ENCODE measurements at places on chromosomes 6 and 20.

- no peak for DNase-seq
Measured at GRCh38 chr20:9453201-9453600, 61.2 kb upstream of the LAMP5 start.

GRCh38 chr6:75483136-75483952 lies 10.3 kb downstream of the FILIP1 start:
- no peak for DNase-seq

GRCh38 chr20:23129266-23129665 lies 43.1 kb upstream of the CD93 start:
- no peak for DNase-seq

DNA sequence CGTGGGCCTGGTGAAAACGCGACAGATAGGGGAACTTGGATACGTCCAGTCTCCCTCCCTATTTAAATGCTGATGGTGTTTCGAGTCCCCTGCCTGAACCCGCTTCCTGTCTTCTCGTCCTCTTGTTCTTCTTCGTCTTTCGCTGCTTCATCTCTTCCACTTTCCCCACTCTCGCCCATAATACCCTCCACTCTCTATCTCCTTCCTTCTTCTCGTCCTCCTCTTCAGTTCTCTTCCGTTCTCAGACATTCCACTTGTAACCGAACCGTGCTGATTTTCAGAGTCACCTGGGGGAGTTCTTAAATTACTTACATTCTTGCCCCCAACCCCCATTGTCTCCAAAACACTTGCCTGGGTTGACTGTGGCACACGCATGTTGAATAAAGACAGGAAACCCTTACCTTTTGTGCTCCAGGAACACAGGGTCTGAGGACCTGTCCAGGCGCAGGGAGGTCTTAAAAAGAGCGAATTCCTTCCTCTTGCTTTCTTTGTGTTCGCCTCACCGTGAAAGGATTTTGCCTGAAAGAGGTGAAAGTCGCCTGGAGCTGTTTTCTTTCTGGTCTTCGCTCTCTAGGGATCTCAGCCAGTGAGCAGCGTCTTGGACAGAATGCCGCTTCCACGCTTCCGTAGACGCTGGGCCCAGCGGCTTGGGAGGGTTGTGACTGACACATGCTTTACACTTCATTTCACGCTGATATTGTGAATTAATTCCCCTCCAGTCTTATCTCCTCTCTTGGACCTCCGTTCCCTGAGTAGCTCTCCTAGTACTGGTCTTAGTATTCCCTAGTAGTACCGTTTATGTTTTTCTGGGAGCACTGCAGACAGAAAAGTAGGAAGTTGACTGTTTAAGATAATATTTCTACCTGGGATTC lies 184.0 kb downstream of the GPX5 start:
- no peak for DNase-seq

DNA sequence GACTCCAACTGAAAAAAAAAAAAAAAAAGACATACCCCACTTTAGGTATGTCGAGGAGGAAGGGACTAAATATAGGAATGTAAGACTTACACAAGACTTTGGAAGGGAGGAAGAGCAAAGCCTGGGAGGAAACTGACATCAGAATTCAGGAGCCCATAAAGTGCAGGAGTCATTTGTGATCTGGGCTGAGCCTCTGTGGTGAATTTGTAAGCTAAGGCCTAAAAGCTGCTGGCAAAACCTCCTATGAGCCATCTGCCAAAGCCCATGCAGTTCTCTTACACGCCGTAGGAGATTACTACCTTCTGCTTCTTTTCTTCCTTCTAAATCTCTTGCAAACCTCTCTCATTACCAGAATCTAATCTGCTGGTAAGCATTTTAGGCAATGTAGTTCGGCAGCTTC lies 52.0 kb upstream of the THEMIS start:
- DNase-seq: no peak

DNA sequence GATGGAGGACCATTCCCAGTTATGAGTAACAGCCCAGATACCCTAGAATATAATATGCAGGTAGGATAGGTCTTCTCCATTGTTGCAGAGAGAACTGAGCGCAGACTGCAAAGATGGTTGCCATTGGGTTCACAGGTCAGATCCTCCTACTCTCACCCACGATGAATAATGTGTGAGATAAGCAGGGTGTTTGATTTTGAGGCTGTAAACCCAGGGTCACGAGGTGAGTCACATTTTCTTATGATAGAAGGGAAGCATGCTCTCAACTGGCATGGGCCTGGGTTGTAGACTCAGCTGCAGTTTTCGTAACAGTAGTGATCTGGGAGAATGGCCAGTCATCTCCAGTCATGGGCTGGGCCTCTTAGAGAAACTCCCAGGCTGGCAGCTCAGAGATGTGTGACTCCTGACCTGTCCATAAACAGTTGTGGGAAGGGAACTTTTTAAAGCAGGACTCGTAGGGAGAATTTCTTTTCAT lies 74.2 kb downstream of the CD164 start:
- DNase-seq: no peak

GRCh38 chr6:45543298-45544235 lies 165.8 kb upstream of the SUPT3H start:
- DNase-seq: no peak

DNA sequence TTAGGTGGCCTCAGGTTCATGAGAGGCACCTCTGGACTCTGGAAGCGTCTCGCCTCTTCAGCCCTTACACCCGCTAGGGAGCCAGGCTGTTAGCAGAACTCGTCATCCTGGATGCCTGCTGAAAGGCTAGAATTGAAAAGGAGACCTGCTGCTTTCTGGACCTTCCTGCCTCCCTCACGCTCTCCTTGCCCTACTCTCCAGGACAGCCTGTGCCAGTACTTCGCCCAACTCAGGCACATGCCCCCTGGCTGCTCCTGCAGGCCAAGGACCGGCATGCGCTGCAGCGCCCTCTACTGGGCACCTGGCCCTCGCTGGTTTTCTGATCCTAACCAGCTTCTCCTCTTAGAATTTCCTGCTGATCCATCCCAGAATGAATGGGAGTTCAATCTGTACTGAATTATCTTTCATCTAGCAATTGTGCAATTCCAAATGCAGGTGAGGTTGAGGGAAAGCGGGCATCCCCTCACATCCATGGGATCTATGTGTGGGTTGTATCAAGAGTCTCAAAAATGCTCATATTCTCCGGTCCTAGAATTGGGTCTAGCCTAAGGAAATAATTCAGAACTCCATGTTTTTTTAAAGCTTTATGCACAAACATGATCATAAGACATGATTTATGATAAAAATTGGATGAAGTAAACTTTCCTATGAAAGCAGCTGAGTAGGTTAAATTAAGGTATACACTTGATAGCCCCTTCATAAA lies 78.0 kb downstream of the PTPN1 start:
- DNase-seq: peak; percentile 30

DNA sequence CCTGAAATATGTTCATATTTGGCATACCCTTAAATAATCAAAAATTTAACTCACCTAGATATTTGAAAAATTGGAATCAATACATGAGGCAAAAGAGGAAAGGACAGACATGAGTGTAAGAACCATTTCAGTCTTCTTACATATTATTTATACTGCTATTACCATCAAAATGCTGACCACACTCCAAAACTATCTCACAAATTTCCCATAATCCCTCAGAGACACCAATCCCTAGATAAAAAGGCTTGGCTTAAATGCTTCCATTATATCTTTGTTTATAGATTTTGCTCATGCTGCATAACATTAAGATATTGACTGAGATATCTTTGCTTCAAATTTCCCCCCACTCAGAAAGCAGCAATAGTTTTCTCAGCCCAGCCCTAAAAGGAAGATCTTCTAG lies 11.7 kb upstream of the NT5DC1 start:
- DNase-seq: no peak

- no peak for DNase-seq
Measured at GRCh38 chr6:35687658-35688604, 784 bp downstream of the FKBP5 start.

DNA sequence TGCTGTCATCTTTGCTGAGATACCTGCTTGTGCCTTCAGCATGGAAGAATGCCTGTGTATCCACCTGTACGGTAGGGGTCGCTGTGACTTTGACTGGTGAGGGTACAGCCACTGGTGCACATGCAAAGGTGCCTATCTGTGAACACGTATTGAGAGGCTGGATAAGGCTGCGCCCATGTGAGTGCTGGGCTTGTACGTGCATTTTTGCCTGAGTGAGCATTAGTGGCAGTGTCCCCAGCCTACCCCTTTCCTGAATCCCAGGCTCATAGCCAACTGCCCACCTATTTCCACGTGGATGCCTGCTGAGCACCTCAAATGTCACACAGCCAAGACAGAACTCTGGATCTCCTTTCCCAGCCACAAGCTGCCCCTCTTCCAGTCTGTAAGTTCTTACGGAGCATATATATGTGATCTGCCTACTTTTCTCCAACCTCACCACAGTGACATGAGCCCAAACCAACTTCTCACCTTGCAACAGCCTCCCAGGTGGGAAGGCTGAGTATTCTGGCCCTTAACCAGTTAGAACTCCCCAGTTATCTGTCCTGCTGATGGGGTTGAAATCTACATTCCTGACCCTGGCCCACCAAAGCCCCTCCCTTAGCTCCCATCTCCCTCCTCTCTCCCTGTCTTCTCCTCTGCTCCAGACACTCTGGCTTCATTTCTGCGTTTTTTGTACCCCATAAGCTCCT lies 1.1 kb upstream of the SLC2A10 start:
- no peak for DNase-seq

GRCh38 chr20:7708112-7708511 lies 232.1 kb downstream of the HAO1 start:
- DNase-seq: no peak

- no peak for DNase-seq
Measured at GRCh38 chr20:57545927-57546662, 14.8 kb upstream of the PCK1 start.

GRCh38 chr6:46437671-46438221 lies 53.5 kb downstream of the RCAN2 start:
- DNase-seq: no peak

DNA sequence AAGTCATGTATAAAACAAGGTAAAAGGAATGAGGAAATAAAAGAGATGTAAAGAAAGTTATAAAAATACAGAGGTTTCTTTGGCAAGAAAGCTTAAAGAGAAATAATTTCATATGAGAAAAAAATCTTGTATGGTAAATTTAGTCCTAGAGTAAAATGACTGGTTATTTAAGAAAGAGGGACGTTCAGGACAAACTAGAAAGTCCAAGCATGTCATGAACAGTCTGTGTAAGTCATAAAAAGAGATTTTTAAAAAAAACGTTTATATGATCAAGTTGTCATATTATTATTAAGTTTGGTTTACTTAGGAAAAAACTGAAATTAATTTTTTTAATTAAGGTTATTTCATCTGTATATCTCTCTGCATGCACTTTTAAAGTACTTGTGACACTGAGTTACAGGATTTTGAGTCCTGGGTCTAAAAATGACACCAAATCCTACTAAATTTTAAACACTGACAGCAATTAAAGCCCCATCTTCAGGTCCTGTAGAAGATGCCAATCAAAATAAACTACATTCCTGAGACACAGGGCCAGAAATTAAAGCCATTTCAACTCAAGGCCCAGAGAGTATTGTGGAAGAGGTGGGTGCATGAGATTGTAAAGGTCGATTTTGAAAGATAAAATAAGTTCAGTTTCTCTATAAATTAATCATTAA lies 62.4 kb downstream of the AGPAT4 start:
- no peak for DNase-seq

DNA sequence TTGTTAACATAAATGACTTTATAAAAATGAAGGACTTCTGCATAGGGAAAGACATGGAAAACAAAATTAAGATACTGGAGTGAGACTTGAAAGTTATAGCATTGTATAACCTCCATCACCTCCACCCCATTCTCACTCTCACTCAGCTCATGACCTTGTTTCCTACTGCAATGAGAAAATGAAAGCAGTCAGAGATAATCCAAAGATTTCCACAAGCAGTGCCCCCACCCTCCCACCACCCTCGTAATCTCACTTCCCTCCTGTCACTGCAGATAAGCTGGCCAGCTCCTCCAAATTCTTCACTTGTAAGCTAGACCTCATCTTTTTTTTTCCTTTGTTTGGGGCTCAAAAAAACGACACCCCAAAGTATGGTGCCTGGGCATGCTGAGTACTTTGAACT lies 52.9 kb upstream of the PROKR2 start:
- DNase-seq: no peak

DNA sequence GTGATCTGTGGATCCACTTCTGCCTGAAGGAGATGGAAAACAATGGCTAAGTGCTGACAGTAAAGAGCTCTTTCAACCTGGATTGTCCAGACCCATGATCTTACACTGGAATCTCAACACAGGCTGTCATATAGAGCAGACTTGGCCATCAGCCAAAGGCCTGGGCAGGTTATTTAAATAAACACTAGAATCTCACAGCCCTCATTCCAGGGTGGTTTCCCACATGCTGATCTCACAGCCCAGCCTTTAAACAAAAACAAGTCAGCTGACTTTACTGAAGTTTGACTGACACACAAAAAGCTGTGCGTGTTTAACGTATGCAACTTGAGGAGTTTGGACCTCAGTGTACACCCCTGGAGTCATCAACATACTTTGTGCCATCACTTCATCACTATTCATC lies 28.4 kb downstream of the SYNDIG1 start:
- DNase-seq: peak; percentile 20

GRCh38 chr20:47680804-47681529 lies 104.3 kb downstream of the SULF2 start:
- no peak for DNase-seq

- DNase-seq: no peak
Measured at GRCh38 chr6:124825564-124825963, 136.7 kb upstream of the RNF217 start.

DNA sequence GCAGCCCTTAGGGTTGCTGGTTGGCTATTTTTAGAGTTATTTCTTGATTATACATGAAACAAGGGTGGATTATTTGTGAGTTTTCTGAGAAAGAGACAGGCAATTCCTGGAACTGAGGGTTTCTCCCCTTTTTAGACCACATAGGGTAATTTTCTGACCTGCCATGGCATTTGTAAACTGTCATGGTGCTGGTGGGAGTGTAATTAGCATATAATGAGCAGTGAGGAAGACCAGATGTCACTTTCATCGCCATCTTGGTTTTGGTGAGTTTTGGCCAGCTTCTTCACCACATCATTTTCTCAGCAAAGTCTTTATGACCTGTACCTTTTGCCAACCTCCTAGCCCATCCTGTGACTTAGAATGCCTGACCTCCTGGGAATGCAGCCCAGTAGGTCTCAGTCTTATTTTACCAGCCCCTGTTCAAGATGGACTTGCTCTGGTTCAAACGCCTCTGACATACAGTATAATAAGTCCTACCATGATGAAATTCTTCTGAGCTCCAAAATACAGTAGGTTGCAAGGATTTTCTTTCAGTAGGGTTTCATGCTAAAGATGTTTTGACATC lies 117.1 kb downstream of the ISM1 start:
- DNase-seq: no peak

DNA sequence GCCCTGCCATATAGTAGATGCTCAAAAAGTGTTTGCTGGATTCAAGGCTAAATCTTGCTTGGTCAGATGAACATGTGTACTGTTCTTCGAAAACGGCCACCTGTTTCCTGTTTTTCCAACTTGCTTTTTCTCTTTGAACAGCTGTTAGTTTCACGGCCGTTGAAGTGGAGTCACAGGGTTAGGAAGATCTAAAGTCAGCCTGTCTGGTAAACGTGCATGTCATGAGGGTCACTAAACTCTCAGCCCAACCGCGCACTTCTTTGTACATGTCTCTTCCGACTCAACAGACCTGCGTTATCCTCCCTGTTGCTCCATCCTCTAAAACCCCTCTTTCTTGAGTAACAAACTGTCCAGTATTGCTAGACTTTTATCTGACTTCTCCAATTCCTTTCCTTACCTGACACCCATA lies 93.2 kb upstream of the MAN1A1 start:
- no peak for DNase-seq
